Activated CD8-positive, alpha-beta memory T cell treated with anti-CD3 and anti-CD28 coated beads for 1 hour (primary cell): ENCODE measurements at places on chromosomes 12 and 14.

DNA sequence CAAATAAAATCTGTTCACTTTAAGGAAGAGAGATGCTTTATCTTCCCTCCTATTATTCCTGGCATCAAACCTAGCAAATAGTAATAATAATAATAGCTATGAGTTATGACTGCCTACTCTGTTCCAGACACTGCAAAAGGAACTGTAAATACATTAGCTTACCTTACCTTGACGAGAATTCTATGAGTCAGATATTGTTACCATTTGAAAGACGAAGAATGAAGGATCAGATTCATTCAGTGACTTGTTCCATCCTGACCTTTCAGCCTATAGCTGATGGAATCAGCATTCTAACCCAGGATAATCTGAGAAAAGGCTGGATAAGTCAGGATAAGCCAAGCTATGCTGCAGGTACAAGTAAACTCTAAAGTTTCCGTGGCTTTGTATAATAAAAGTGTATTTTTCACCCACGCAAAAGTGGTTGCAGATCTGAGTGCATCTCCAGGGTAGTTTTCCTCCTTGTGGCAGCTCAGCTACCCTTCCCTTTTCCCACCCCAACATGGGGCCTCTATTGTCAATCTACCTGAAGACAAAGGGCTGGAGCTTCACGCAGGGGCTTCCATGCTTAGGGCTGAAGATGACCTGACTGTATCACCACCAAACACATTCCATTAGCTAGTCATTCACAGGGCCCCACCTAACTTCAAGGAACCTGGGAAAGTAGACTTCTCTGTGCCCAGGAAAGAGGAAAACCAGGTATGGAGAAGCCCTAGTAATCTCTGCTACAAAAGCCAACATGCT, 57.2 kb upstream of the CCND2 start:
- no peak for DNase-seq

GRCh38 chr12:4987076-4988046, 56.3 kb upstream of the KCNA5 start:
- no peak for DNase-seq

GRCh38 chr12:100955139-100955538, 160.6 kb downstream of the ANO4 start:
- DNase-seq: no peak

- DNase-seq: no peak
Measured at GRCh38 chr12:31796270-31796951, 67.6 kb upstream of the AMN1 start.

GRCh38 chr12:14402697-14403096, 37.2 kb downstream of the ATF7IP start:
- DNase-seq: no peak
